Activated CD4-positive, alpha-beta T cell treated with anti-CD3 and anti-CD28 coated beads for 48 hours (primary cell): ENCODE measurements at places on chromosomes 12 and 14.

DNA sequence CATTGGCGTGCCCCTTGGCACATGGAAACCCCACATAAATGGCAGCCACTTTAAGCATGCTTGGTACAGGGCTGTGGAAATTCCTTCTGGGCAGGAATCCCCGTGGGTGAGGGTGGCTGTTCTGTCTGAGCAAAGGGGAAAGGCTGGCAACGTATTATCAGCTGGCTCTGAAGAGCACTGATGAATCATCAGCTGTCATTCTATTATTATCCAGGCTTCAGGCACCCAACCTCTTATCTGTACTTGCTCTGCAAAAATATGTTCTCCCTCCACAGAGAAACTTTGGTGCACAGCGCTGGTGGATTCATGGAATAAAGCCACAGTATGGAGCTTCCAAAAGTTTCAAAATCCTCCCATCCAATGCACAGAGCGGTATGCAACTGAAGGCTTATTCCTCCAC, 167.1 kb downstream of the TBX5 start:
- DNase-seq, result no peak

DNA sequence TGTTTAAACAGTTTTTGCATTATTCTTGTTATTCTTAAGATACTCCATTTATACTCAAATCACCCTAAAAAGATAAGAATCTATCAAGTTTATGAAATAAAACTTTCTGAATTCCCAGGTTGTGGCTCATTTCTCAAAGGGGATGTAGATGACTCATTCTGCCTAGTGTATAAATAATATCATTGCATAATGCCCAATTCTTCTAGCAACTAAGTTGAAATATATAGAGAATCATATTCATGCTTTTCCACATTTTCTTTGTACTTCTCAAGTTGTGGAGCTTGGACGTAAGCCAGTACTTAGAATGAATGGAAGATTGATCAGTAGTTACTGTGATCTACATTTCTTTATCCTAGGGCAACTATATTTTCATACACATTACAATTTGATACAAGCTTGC, 201.1 kb downstream of the PPFIA2 start:
- DNase-seq, result no peak

GRCh38 chr14:24632761-24633160, 1.2 kb downstream of the GZMB start:
- DNase-seq, result no peak

DNA sequence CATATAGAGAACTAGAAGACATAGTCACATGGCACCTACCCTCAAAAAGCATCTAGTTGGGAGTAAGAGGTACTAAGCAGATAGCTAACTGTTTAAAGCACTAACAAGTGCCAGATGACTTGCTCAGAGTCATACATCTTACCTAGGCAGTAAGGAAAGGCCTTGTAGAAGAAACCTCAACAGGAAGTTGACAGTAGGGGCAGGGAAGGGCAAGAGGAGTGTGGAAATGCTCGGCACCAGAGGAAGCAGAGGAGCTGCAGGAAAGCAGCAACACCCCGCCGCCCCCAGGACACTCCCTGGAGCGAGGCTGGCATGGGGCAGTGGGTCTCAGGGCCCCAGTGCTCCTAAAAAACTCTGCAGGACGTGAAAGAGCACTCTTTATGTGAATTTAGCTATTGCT, 92.9 kb downstream of the PPP2R5C start:
- DNase-seq, result no peak

- DNase-seq, result no peak
Observed at GRCh38 chr12:85423947-85424346, 143.9 kb downstream of the ALX1 start.

GRCh38 chr12:80033448-80033847, 65.9 kb upstream of the OTOGL start:
- no peak for DNase-seq

DNA sequence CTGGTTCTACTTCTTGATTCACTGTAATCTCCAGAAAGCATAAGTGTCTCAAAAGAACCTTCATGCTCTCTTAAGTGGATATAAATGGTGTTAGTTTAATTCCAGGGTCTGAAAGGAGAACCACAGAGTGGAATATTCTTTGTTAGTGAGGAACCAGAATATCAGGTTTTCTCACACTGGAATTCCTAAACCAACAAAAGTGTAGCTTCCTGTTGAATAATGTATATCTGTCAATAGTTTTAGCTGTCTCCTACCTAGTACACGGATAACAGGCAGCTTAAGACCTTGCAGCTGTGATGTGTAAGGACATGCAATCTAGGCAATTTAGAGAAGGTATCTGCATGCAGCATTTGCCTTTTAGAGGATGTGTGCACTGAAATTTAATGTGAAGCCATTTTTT, 24.0 kb downstream of the LRIG3 start:
- no peak for DNase-seq

DNA sequence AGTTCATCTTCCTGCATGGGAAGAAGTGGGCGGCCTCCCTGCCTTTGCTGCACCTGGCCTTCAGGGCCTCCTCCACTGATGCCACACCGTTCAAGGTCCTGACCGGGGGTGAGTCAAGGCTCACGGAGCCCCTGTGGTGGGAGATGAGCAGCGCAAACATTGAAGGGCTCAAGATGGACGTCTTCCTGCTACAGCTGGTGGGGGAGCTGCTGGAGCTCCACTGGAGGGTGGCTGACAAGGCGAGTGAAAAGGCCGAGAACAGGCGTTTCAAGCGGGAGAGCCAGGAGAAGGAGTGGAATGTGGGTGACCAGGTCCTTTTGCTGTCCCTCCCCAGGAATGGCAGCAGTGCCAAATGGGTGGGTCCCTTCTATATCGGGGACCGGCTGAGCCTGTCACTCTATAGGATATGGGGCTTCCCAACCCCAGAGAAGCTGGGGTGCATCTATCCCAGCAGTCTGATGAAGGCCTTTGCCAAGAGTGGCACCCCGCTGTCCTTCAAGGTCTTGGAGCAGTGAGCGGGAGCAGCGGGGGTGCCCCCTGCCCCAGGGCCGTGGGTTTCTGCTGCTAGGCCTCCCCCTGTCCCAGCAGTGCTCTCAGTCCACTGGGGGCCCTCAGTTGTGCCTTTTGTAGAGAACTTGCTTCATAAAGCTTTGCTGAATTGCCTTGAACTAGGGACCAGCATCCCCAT, 12.4 kb downstream of the CBLN3 start:
- DNase-seq, result no peak

DNA sequence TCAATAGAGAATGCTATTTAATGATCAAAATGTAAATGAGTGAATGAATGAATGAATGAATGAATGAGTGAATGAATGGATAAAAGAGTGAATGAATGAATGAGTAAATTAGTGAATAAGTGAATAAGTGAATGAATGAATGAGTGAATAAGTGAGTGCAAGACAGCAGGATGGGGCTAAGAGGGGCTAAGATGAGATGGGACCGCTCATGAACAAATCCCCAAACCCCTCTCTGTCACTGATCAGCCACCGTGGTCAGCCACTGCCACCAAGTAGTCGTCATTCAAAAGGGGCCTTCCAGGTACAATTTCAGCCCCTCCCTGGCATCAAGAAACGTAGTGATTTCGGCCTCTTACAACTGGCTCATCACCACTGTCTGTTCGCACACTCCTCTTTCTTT, 79.2 kb downstream of the BCL11B start:
- DNase-seq, result no peak

DNA sequence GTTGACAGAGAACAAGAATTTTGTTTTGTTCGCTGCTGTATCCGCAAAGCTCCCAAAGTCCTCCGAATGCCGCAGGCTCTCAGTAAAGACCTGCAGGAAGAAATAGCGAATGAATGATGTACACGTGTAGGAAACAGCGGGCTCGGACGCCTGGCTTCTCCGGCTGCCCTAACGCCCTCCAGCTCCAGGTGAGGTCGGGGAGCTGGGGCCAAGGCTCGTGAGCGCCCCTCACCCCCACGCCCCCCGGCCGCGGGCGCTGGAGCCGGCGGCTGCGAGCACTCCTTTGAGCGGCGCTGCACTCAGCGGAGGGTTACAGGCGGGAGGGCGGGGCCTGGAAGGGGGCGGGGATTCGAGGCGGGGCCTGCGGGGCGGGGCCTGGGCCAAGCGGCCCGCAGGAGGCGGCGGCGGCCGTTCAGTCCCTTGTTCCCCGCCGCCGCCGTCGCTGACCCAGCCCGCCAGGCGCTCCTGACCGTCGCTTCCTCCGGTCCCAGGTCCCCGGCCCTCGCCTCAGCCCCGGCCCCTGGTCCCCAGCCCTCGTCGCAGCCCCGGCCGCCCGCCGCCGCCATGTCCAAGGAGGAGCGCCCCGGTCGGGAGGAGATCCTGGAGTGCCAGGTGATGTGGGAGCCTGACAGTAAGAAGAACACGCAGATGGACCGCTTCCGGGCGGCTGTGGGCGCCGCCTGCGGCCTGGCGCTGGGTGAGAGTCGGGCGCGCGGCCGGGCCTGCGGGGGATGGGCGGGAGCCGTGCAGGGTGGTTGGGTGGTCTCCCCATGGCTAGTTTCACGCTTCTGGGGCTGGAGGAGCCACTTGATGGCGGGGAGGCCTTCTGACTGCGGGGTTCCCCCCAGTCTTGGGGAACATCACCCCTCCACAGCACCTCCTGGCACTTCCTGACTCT, at the start of gene AACS:
Gene AACS, plus strand, starts transcription at position 415 of the 898 bp plus-strand sequence. Its CDS starts 150 bp downstream, at position 565.
- DNase-seq, result peak; percentile 79

- DNase-seq, result no peak
Observed at GRCh38 chr12:45977620-45978019, 12.8 kb downstream of the SCAF11 start.

GRCh38 chr14:21768116-21768874, 94.7 kb upstream of the OR4E1 start:
- DNase-seq, result peak; percentile 14

DNA sequence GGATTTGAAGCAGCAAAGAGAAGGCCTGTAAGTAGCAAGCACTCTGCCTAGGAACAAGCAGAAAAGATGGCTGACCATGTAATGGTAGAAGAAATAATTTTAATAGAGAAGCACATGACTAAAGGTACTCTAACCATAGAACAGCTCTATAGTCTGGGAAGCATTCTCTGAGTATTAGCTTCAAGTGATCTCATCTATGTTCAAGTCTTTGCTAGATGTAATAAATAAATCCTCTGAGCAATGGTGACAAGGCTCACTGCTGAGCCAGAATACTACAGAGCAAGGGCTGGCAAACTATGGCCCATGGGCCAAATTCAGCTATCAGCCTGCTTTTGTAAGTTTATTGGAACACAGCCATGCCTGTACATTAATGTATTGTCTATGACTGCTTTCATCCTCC, 84.8 kb downstream of the PEBP1 start:
- no peak for DNase-seq

DNA sequence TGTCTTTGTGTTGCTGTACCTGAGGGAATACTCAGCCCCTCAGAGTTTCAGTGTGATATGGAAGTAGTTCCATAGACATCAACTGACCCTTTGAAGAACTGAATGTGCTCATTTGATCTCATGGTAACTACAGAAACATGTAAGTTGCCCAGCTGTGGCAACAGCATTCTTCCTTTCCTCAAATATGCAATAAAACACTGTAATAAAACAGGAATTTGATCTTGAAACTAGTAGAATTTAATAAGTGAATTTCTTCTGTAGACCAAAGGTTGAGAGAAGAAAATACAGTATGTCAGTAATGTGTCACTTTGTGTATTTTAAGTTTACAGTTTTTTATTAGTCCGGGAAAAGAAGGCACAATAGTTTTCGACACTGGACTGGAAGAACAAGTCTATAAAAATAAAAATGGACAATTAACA, 31.9 kb downstream of the KCTD10 start:
- DNase-seq, result no peak

DNA sequence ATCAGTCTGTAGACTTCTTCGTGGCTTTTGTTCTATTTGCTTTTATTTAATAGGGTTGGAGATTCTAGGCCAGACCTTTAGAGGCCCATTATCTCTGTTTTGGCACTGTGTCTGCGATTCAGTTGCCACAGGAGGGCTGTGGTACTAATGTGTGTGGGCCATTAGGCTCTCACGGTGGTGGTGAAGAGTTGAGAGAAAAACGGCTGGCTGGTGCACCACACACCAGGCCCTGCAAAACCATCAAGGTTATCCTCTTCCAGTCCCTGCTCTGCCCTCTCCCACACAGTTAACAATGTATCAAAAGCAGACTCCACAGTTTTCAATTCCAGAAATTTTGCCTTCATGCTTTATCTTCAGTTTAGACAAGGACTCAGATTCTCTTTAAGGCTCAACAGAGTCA, 97.7 kb downstream of the MYF5 start:
- no peak for DNase-seq

DNA sequence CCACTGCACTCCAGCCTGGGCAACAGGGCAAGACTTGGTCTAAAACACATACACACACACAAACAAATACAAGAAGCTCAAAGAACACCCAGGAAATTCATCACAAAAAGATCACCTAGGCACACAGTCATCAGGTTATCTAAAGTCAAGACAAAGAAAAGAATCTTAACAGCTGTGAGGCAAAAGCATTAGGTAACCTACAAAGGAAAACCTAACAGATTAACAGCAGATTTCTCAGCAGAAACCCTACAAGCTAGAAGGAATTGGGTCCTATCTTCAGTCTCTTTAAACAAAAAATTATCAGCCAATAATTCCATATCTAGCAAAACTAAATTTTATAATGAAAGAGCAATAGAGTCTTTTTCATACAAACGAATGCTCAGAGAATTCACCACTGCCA, 22.4 kb downstream of the CEP83 start:
- no peak for DNase-seq

DNA sequence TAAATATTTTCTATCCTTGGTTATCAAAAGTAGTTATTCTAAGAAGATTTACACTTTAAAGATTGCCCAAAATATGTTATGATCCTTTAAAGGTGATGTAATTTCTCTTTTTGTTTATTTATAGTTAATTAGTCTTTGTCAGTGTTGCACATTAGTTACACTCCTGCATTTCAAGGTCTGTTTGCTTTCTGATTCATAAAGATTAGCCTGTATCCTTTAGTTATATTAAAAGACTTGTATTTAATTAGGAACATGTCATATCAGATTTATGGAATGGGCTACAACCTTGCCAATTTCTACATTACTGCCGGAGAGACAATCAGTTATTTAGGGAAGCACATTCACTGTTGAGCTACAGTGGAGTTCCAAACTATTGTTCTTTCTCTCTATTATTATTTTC, 3.5 kb downstream of the EPYC start:
- DNase-seq, result no peak

DNA sequence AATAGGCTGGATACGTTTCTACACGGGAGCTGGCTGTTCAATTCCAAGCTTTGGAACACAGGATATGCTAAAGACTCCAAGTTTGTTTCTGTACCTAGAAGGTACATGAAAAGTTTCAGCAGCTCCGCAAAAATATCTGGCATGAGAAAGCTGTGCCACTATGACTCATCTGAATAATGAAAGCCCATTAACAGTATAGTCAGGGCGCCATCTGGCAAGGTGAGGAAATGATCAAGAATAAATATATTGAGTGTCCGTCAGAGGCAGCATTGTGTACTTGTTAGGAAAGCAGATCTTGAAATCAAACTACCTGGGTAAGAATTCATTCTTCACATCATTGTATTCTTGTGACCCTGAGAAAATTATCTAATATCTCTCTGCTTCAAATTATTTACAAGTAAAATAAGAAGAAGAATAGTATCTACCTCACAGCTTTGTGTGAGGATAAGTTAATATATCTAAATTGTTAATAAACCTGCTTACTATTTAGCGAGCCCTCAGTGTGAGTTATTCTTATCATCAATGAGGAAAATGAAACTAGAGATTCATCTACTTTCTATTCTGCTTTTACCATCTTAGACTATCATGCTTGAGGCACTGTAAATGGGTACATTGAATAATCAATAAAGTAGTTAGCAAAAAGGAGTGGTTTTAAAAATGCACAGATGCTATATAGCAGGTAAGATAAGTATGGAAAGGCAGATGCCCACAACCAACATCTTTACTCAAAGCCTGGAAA, 53.5 kb downstream of the FSCB start:
- no peak for DNase-seq
